ENCODE measurements at places on chromosomes 3 and 15.

DNA sequence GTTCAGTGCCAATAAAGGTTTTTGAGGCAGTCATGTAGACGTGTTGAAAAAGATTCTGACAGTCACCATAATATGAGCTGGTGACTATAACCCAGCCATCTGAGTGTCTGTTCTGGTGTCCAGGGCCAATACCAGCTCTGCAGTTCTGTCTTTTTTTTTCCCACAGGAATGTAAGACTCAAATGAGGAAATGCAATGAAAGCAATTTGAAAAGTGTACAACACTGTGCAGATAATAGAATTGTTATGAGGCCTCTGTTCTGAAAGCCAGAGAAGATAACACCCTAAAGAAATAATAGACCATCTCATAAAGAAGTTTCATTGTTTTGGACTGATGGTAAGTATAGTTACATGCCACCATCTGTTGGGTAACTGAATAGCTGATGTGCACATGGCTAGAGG lies 57.1 kb downstream of the CLDN1 start:
- peaks cover 3% of the 10 kb centered on the region for H3K27me3 ChIP-seq
- no peak for DNase-seq
- no peak overlapping the region for H3K27ac ChIP-seq
- peaks cover 6% of the 10 kb centered on the region for H3K4me1 ChIP-seq
- H3K36me3 ChIP-seq = no peaks in the 10 kb centered on the region

- peak overlapping the region; percentile 4 for H3K27ac ChIP-seq
- DNase-seq = no peak
- H3K27me3 ChIP-seq = no peaks in the 10 kb centered on the region
- H3K36me3 ChIP-seq = peaks cover 80% of the 10 kb centered on the region
- H3K4me3 ChIP-seq = peak overlapping the region; percentile 2
- H3K4me1 ChIP-seq = peaks cover 11% of the 10 kb centered on the region
Measured at GRCh38 chr3:114071786-114072185, 15.2 kb downstream of the QTRT2 start.

DNA sequence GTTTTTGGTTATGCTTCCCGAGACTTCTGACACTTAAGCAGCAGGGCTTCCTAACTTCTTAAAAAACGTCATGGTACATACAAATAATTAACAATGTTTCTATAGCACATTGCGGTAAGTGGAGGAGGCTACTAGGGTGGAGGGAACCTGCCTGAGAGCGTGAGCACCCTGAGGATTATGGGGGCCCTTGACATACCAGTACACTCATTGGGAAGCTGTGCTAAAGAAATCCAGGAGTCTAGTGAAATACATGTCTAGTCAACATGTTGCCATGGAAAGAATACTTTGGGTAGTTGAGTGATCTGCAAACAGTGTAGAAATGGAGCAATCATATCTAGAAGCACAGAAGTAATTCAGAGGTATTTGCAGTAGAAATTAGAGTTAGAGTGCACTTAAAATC lies 39.2 kb upstream of the MAPKBP1 start:
- H3K27ac ChIP-seq = no peak overlapping the region
- no peaks in the 10 kb centered on the region for H3K4me1 ChIP-seq
- H3K4me3 ChIP-seq = no peak overlapping the region
- peaks cover 53% of the 10 kb centered on the region for H3K36me3 ChIP-seq
- no peak for DNase-seq
- no peaks in the 10 kb centered on the region for H3K27me3 ChIP-seq

DNA sequence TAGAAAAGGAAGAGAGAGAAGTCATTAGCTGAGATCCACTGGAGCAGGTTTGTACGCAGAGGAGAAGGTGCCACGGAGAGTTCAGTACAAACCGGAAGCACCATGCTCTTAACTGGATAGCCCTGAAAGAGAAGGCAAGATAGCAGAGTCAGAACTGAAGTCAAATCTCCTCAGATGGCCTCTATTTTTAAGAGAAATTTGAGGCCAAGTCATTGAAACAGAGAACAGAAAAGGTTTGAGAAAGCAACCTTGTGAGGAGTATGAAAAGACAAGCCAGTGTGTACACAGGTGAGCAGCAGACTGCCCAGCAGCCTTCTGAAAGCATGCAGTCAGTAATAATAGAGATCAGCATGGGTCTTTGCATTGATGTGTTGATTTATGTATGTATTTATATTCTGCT lies 66.1 kb upstream of the SPRED1 start:
- no peaks in the 10 kb centered on the region for H3K36me3 ChIP-seq
- H3K27me3 ChIP-seq = peaks cover 6% of the 10 kb centered on the region
- H3K27ac ChIP-seq = no peak overlapping the region

DNA sequence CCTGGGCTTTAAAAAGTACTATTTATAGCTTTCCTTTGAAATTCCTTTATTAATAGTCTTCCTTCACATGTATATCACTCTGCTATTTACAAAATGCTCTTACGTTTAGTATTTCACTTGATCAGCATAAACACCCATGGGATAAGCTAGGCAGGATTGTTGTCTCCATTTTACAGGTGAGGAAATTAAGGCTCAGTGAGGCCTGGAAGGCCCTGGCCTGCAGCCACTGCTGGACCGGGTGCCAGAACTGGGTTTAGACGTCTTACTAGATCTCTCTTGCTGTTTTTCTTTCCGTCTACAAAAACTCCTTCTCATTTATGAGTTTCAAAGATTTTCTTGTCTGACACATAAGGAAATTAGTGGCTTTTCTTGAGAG lies 236.4 kb downstream of the LPP start:
- no peak overlapping the region for H3K4me3 ChIP-seq
- no peaks in the 10 kb centered on the region for H3K27me3 ChIP-seq
- H3K36me3 ChIP-seq = no peaks in the 10 kb centered on the region
- peaks cover 24% of the 10 kb centered on the region for H3K4me1 ChIP-seq

- H3K27me3 ChIP-seq = peaks cover 2% of the 10 kb centered on the region
- H3K4me3 ChIP-seq = no peak overlapping the region
- no peak overlapping the region for H3K27ac ChIP-seq
- peaks cover 43% of the 10 kb centered on the region for H3K36me3 ChIP-seq
Measured at GRCh38 chr15:76793162-76793561, 112.0 kb downstream of the SCAPER start.

DNA sequence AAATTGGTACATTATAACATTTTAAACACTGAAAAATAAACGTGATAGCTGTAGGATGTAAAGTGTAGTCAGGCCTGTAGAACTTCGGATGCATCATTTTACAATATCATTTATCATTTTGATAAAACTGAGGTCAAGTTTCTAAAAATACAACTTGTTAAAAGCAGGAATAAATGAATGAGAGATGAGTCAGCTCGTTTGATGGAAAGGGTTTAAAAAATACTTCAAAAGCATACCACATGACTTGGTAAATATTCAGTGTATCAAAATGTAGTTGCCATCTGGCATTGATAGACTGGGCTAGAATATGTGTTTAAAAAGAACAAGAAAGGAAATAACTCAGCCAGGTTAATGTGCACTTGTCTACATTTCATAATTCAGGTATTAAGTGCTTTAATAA lies 357.0 kb downstream of the TIGIT start:
- no peak overlapping the region for H3K27ac ChIP-seq
- no peaks in the 10 kb centered on the region for H3K4me1 ChIP-seq
- no peaks in the 10 kb centered on the region for H3K27me3 ChIP-seq
- no peak for DNase-seq
- H3K4me3 ChIP-seq = no peak overlapping the region
- H3K36me3 ChIP-seq = no peaks in the 10 kb centered on the region

- H3K27me3 ChIP-seq = peaks cover 26% of the 10 kb centered on the region
- no peaks in the 10 kb centered on the region for H3K36me3 ChIP-seq
- H3K4me3 ChIP-seq = no peak overlapping the region
- H3K27ac ChIP-seq = no peak overlapping the region
- no peaks in the 10 kb centered on the region for H3K4me1 ChIP-seq
- no peak for DNase-seq
Measured at GRCh38 chr15:73826711-73827251, 46.6 kb upstream of the TBC1D21 start.

DNA sequence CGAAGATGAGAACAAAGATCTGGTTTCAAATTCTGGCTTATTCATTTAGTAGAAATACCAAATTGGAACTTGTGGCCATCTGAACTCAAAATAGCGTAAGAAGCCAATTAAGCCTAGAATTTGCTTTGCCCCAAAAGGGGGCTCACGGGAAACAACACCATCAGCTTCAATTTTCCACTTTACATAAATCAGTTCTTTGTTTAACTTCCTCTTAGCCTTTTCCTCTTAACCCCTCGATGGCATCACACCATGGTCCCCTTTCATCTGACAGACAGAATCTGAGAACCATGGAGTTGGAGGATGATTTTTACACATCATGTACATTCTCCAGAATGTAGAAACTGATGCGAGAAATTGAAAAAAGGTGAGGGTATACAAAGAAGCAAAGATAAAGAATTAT lies 207.0 kb downstream of the FOXP1 start:
- H3K27ac ChIP-seq = no peak overlapping the region
- H3K36me3 ChIP-seq = peaks cover 16% of the 10 kb centered on the region
- H3K4me3 ChIP-seq = no peak overlapping the region
- DNase-seq = no peak

GRCh38 chr15:31993062-31993461 lies 37.3 kb upstream of the CHRNA7 start:
- H3K27me3 ChIP-seq = peaks cover 4% of the 10 kb centered on the region
- H3K36me3 ChIP-seq = no peaks in the 10 kb centered on the region
- DNase-seq = no peak
- H3K4me1 ChIP-seq = no peaks in the 10 kb centered on the region
- no peak overlapping the region for H3K4me3 ChIP-seq
- H3K27ac ChIP-seq = no peak overlapping the region

GRCh38 chr3:14410106-14410502 lies 7.7 kb downstream of the SLC6A6 start:
- DNase-seq = no peak
- no peak overlapping the region for H3K27ac ChIP-seq
- H3K36me3 ChIP-seq = peaks cover 34% of the 10 kb centered on the region
- H3K27me3 ChIP-seq = no peaks in the 10 kb centered on the region
- H3K4me3 ChIP-seq = no peak overlapping the region

DNA sequence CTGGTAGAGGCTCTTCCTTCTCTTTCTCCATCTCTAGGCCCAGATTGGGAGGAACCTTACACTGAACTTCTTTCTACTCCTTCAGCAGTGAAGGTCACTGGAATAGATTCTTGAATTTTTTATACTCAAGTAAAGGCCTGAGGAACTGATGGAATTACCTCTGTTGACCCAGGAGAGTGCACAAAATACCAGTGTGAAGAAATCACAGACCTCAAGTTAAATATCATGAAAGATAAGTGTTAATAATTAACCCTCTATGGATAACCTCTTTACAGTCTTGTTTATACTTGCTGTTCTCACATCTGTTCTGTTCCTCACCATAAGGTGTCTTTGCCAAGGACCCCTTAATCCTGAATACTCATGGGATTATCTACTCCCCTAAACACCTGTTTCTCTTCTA lies 244.4 kb upstream of the STAC start:
- H3K27me3 ChIP-seq = peaks cover 9% of the 10 kb centered on the region
- no peaks in the 10 kb centered on the region for H3K36me3 ChIP-seq
- H3K4me3 ChIP-seq = no peak overlapping the region

GRCh38 chr3:138600100-138600745 lies 6.2 kb upstream of the CEP70 start:
- peaks cover 19% of the 10 kb centered on the region for H3K36me3 ChIP-seq
- H3K4me1 ChIP-seq = no peaks in the 10 kb centered on the region
- H3K27me3 ChIP-seq = peaks cover 11% of the 10 kb centered on the region
- peak overlapping the region; percentile 16 for H3K27ac ChIP-seq
- no peak overlapping the region for H3K4me3 ChIP-seq

DNA sequence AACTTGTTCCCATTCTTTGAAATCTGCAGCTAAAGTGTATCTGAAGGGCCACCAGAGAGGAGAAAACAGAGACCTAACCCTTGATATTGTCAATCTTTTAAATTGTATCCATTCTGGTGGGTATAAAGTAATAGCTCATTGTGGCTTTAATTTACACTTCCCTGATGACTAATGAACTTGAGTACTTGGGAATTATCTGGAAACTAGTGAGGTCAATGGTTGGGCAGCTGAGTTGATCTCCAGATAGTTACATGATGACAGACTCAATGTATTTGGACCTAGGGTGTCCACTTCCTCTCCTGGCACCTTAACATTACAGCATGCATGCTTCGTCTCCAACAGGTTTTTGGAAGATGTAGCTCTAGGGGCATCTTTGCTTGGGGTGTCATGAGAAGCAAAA lies 195.2 kb downstream of the PDCD6IP start:
- DNase-seq = no peak
- peaks cover 13% of the 10 kb centered on the region for H3K36me3 ChIP-seq
- no peaks in the 10 kb centered on the region for H3K27me3 ChIP-seq
- H3K4me3 ChIP-seq = no peak overlapping the region
- no peak overlapping the region for H3K27ac ChIP-seq
- H3K4me1 ChIP-seq = no peaks in the 10 kb centered on the region

- H3K27me3 ChIP-seq = no peaks in the 10 kb centered on the region
- DNase-seq = no peak
- peak overlapping the region; percentile 36 for H3K27ac ChIP-seq
- peaks cover 18% of the 10 kb centered on the region for H3K36me3 ChIP-seq
- peaks cover 15% of the 10 kb centered on the region for H3K4me1 ChIP-seq
Measured at GRCh38 chr3:124985349-124985748, 50.8 kb upstream of the MUC13 start.

DNA sequence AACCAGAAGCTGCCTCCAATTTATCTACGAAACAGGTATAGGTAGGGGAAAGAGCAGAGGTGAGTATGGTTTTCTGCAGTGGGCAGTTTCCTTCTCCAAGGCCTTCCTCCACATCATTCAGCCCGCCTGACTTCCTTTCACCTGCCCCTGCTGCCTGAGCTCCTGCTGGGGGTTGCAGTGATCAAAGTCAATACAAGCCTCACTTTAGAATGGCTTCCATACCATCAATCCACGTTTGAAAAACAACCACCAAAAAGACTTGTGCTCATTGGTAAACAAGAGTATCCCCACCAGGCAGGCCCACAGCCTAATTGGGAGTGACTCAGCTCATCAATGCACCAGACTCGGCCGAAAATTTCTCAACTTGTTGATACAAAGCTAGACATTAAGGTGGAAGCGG lies 159.9 kb downstream of the MAGI1 start:
- no peak for DNase-seq
- H3K4me1 ChIP-seq = peaks cover 49% of the 10 kb centered on the region
- H3K27ac ChIP-seq = peak overlapping the region; percentile 57
- H3K4me3 ChIP-seq = no peak overlapping the region
- H3K36me3 ChIP-seq = no peaks in the 10 kb centered on the region

GRCh38 chr15:101100118-101100517 lies 151.7 kb downstream of the CHSY1 start:
- no peaks in the 10 kb centered on the region for H3K36me3 ChIP-seq
- peaks cover 3% of the 10 kb centered on the region for H3K27me3 ChIP-seq
- H3K27ac ChIP-seq = no peak overlapping the region
- H3K4me3 ChIP-seq = no peak overlapping the region
- peaks cover 4% of the 10 kb centered on the region for H3K4me1 ChIP-seq

DNA sequence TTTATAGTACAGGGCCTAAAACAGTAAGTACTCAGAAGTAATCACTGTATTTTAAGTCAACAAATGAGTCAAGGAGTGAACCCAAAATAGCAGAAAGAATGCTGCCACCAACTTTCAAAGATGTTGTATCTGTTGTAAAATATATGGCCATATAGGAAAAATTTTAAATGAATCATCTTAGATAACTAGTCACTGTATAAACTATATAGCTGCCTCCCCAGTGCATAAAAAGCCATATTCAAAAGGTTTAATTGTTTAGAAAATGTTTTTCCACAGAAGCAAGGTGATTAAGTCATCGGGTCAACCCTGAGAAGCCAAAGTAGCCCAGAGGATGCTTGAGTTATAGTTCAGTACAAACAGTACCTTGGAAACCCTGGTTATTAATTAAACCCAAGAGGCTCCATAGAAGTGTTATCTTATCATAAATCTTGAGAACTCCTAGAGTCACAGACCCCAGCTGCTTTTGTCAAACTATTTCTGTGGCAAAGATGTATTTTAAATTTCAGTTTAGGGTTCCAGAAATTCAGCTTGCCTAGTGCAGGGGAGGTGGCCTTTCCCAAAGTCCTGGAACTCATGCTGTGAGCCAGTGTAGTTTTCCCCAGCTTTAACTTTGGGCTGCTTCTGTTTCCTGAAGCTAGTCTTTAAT lies 39.2 kb downstream of the MBNL1 start:
- peaks cover 15% of the 10 kb centered on the region for H3K4me1 ChIP-seq
- no peaks in the 10 kb centered on the region for H3K27me3 ChIP-seq
- H3K4me3 ChIP-seq = no peak overlapping the region
- no peak for DNase-seq

Measured in nephron progenitor cell (in vitro differentiated cells).